ENCODE measurements at places on chromosomes 3 and 15.

DNA sequence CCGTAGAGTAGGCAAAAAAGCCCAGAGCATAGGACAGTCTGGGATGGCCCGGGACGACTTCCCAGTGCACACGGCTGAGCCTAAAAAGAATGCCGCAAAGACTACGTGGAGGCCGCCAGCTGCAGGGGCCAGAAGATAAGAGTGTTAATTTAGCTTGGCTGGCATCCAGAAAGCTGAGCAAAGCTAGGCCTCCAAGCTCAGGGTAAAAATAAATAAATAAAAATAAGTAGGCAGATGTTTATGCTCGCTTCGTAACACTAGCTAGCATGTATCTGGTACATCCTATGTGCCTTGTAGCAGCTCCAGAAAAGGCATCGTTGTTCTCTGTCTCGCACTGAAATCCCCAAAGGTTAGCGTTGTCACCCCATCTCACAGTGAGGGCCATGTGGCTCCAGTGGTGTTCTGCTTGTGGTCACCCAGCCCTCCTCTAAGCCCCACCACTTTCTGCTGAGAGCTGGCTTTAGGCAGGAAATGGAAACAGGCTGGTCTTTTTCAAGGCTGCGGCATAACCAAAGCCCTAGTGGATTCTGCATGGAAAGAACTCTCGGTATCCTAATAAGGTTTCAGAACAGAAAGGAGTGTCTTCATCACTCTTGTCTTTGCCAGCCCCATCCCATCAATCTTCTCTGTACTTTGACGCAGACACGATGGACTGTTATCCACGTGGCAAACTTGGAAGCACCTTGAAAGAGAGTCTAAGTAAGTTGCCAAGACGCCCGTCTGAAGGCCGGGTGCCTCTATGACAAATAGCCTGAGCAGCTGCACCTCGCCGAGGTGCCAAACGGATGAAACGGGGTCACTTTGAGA is 58.1 kb upstream of the MEF2A start:
- DNase-seq: no peak

GRCh38 chr15:69659454-69660050 is 206.9 kb downstream of the RPLP1 start:
- no peak for DNase-seq

DNA sequence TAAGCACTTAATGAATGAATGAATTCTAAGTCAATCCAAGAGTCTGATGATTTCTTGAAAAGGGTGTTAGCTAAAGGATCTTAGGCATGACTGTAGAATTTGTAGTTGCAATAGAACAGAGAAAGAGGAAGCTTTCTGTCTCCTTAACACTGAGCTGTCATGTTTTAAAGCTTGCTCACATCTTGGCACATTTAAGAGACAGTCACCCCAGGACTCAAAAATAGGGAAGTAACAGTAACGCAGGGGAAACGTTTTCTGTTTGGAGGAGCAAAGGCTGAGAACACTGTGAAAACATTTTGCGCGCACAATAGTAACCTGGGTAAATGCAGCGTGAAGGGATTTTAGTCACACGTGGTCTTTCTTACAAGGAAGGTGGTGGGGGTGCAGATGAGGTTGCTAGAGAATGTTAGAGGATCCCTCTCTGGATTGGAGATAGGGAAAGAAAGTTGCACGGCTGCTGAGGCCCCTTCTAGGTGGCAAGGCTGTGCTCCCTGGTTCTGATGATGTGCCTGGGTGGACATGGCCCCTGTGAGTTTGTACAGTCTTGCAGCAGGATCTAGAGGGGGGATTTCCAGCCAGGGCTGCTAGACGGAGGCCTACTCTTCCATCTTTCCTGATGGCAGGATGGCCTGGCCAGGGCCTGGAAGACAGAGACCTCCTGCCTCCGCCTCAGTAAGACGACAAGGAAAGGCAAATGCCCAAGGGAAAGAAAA is 12.0 kb downstream of the STARD5 start:
- no peak for DNase-seq

- no peak for DNase-seq
Observed at GRCh38 chr3:147390589-147391569, 15.5 kb downstream of the ZIC4 start.

- no peak for DNase-seq
Observed at GRCh38 chr3:197600796-197601565, 45.2 kb upstream of the BDH1 start.

DNA sequence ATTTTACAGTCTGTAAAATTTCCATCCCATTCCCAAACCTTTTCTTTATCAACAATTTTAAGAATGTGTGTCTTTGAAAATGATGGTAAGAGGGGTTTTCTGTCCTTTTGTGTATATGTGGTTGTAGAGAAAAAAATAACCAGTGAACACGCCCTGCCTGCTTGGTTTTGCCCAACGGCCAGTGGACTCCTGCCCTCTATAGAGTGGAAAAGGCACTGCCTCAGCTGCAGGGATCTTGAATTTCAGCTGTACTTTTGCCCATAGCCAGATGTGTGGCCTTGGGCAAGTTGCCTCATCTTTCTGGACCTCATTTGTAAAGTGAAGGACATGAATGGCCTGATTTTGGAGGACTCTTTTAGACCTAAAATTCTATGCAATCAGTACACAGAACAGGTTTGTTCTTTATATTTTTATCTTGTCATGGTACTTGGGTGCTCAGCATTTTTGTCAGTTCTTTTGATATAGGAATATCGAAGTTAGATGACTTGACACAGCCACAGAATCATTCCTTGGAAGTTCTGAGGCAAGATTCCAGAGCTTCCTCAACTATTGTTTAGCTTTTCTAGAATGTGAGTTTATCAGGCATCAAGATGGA is 81.0 kb downstream of the CLDN11 start:
- no peak for DNase-seq

DNA sequence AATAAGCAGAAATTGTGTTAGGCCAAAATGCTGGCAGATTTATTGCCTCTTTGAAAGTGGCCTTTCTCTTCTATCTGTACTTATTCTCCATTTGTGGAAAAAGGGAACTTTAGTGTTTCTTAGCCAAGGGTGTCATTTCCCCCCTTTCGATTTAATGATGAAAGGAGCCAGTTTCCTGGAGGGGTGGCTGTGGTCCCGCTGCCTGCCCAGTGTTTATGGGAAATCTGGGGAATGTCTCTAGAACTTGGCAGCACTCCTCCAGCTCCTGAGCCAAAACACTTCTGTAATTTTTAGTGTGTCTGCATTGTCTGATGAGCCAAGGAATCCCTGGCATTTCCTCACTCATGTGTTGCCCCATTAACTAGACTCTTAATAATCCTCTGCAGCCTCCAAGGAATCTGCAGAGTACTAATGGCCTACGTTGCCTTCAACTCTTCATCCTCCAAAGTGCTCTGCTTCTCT is 448.8 kb downstream of the GRM7 start:
- DNase-seq: no peak

- no peak for DNase-seq
Observed at GRCh38 chr3:86869566-86869965, 121.4 kb downstream of the VGLL3 start.

- no peak for DNase-seq
Observed at GRCh38 chr3:6709178-6709577, 151.7 kb upstream of the GRM7 start.

DNA sequence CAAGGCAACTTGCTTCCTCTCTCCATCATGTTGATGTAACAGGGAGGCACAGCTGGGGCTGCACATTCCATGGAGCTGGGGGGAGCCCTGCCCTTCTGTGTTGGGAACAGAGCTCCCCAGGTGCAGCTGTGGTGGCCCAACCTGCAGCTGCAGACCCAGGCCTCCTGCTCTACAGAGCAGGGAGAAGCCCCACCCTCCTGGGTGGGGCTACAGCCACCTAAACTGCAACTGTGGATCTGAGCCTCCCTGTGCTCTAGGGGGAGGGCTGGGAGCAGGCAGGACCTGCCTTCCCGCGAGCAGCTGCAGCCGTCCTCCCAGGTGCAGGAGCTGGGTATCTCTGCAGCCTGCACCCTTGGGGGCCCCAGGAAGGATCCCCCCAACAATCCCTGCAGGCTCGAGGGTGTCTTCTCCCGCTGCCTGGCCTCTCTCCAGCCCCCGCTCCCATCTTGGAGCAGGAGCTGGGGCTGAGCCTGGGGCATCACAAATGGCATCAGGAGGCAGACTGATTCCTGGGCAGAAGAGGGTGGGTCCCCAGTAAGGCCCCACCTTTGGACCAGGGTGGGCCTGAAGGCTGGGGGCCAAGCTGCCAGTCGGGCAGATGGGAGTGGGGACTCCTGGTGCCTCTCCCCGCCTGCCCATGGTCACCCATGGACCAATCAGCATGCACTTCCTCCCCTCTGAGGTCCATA is 7.4 kb downstream of the LRRC58 start:
- DNase-seq: no peak

DNA sequence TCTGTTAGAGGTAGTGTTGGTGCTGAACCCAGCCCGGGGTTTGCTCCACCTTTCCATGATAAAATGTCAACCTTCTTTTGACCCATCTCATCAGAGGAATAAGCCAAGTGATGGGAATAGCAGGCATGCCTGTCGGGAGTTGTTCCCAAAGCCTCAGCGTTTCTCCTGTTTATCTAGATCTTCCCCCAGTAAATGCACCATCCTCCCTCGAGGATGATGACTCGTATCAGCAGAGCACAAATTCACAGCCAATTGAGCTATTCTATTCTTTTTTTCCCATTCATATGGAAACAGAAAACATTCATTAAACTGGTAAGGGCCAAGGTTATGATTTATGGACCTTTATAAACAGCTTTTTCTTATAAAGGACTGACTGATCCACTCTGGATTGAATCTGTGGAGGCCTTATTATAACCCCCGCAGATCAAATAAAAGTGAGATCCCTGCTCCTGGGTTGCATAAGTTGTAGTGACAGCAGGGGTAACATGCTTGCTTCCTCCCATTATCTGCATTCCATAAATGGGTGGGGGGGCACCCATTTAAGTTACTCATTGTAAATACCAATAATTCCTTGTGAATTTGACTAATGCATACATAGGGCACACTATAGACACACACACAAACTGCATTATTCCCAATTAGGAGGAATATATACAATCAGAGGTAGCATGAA is 207.3 kb downstream of the PLCL2 start:
- no peak for DNase-seq

- no peak for DNase-seq
Observed at GRCh38 chr3:175489406-175489805, 630.3 kb downstream of the NAALADL2 start.

GRCh38 chr15:39140060-39140604 is 440.7 kb upstream of the THBS1 start:
- DNase-seq: no peak

DNA sequence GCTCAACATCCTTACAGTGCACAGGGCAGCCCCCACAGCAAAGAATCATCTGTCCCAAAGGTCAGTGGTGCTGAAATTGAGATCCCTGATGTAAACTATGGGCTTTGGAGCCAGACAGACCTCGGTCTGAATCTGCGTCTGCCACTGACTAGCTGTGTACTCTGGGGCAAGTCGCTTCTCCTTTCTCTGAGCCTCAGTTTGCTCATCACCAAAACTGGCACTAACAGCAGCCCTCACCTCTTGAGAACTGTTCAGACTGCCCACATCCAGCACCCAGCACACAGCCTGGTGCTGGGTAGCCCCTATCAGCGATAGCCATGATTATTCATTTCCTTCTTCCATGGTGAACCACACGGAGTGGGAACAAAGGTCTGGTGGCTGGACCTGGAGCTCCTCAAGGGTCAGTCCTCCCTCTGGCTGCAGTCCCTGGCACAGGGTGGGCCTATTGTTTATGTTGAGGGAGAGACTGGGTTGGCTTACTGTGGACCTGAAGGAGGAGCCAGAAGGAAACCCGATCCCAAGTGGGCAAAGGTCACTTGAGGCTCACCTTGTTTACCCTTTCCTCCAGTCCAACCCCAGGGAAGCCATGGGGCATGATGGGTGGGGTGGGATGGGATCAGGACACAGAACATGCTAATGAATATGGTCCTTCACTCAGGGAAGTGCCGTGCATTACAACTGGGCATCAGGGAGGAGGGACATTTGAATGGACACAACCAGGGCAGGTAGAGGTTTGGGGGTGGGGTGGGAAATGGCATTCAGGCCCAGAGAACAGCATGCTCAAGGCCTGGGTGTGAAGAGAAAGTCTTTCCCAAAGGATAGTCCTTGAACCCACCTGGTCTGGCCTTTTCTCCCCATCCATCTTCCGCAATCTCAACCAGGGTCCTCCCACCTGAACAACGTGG is 1.6 kb upstream of the PRKCD start:
- no peak for DNase-seq

DNA sequence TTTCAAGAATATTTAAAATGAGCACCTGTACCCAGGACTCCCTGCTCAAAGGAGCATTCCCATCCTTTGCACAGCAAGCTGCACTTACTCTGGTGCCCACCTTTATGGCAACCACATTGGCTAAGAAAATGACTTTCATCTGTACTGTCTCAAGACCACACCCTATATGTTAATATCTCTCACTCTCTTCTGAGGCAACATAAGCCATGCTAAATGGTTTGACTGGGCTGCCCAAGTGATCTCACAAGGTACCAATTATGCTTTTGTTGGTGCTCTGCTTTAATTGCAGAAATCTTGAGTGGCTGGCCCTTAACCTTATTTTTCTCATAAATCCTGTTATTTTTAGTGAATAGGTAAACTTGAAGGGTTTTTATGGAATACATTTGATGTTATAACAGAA is 17.7 kb downstream of the RYK start:
- DNase-seq: no peak

DNA sequence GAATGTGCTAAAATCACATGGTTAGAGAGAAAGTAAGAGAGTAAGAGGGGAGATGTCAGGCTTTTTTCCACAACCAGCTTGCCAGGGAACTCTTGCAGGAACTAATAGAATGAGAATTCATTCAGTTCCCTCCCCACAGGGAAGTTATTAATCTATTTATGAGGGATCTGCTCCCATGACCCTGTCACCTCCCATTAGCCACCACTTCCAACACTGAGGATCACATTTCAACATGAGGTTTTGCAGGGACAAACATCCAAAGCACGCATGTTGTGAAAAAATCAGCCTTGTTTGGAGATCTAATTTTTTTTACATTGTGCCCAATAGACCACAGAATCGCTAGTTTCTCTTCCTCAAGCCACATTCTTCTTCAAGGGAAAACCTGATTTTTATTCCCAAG is 904.0 kb downstream of the TBL1XR1 start:
- no peak for DNase-seq

- no peak for DNase-seq
Observed at GRCh38 chr3:125077864-125078263, 22.1 kb upstream of the HEG1 start.

DNA sequence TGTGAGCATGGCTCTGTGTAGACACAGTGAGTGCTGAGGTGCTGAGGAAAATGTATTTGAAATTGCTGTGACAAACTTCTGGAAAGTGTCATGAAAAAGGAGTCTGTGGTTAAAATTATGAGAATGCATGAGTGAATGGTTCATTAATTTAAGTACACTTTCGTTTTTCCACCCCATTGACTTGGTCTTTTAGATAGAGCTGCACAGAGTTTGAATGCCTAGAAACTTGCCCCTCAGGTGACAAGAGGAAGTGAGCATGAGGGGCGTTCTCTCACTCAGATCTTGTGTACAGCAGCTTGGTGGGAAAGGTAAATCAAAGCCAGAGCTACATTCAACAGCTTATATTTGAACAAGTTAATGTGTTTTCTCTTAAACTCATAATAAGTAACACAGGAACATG is 296.8 kb downstream of the WDR72 start:
- DNase-seq: no peak

DNA sequence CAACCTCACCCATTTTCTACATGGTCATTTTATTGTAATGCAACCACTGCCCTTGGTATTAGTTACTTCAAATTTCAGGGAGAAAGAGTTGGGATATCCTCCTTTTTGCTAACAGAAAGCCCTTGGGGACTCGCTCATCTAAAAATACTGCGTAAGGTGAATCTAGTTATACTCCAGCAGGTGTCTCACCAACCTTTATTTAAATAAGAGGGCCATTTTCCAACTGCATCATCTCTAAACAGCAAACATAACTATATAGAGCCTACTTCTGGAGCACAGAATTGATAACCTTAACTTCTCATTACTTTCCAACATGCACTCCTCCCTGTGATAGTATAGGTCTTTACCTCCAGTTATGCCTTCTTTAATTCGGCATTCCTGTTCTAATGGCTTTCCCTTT is 77.5 kb downstream of the TBL1XR1 start:
- no peak for DNase-seq
